Aorta (tissue), 5 donors: ENCODE measurements at places on chromosomes 3 and 15. TPM values are rescaled to one million over a fixed set of nuclear protein-coding genes. Genes with fewer than 3 reads are reported as not detected.

The ADAMTS7 gene
- 23.9 TPM for total RNA-seq

The CDCP1 gene
- total RNA-seq = 8.9 TPM

The GOLGA8B gene
- total RNA-seq = 93.4 TPM

The LRRC2 gene
- 8.8 TPM for total RNA-seq

The ABHD17C gene
- 8.3 TPM for total RNA-seq

The HESX1 gene
- total RNA-seq = 0.36 TPM

The LRRC34 gene
- 5.9 TPM for total RNA-seq

The STAC gene
- total RNA-seq = 14.2 TPM

The EPHB1 gene
- total RNA-seq = 4.8 TPM

The GOLGA8J gene
- total RNA-seq = not detected

The SCAMP5 gene
- total RNA-seq = 3.7 TPM

The NCEH1 gene
- 10.2 TPM for total RNA-seq

The CAMP gene
- total RNA-seq = 0.65 TPM

The FAM43A gene
- total RNA-seq = 19.4 TPM

The NOX5 gene
- total RNA-seq = 0.19 TPM

The ACP3 gene
- 4.2 TPM for total RNA-seq

The LSMEM2 gene
- total RNA-seq = not detected

The GOLGA6L22 gene
- total RNA-seq = not detected

The UBA3 gene
- total RNA-seq = 38.0 TPM

The HDC gene
- 34.7 TPM for total RNA-seq

The DHX30 gene
- 47.6 TPM for total RNA-seq

The SLC9C1 gene
- total RNA-seq = 0.81 TPM

The RTP1 gene
- 0.48 TPM for total RNA-seq

The CCR3 gene
- 0.29 TPM for total RNA-seq

The SLC22A13 gene
- 1.1 TPM for total RNA-seq

The IMPG2 gene
- 0.63 TPM for total RNA-seq

The CHRD gene
- total RNA-seq = 12.0 TPM

The CLDN18 gene
- total RNA-seq = not detected

The PRR20G gene
- total RNA-seq = not detected

The GOLGA8Q gene
- total RNA-seq = 1.0 TPM

The CERS3 gene
- not detected for total RNA-seq

The PEX5L gene
- 0.24 TPM for total RNA-seq

The ST3GAL6 gene
- total RNA-seq = 12.2 TPM

The LMOD3 gene
- total RNA-seq = not detected

The CCK gene
- not detected for total RNA-seq

The PPCDC gene
- 16.5 TPM for total RNA-seq

The SECISBP2L gene
- total RNA-seq = 82.2 TPM

The TF gene
- total RNA-seq = 1.1 TPM

The MEX3B gene
- total RNA-seq = 1.2 TPM

The HRG gene
- not detected for total RNA-seq

The CFAP161 gene
- 0.45 TPM for total RNA-seq

The IQCF5 gene
- not detected for total RNA-seq

The LRRC31 gene
- total RNA-seq = not detected

The GOLGA6A gene
- total RNA-seq = not detected

The ZKSCAN7 gene
- 3.5 TPM for total RNA-seq

The BLM gene
- total RNA-seq = 0.94 TPM

The KNG1 gene
- not detected for total RNA-seq

The XCR1 gene
- 0.63 TPM for total RNA-seq

The NR2E3 gene
- total RNA-seq = 3.2 TPM

The RYK gene
- total RNA-seq = 73.5 TPM

The TIMP4 gene
- 60.1 TPM for total RNA-seq

The LOXL1 gene
- total RNA-seq = 108 TPM

The NISCH gene
- 80.9 TPM for total RNA-seq

The CPNE9 gene
- total RNA-seq = not detected

The EXD1 gene
- not detected for total RNA-seq

The ALDH1L1 gene
- 31.2 TPM for total RNA-seq

The TNFSF10 gene
- 53.3 TPM for total RNA-seq

The PEX11A gene
- 7.7 TPM for total RNA-seq

The SYNPR gene
- not detected for total RNA-seq
